ENCODE measurements at places on chromosomes 3 and 15.

DNA sequence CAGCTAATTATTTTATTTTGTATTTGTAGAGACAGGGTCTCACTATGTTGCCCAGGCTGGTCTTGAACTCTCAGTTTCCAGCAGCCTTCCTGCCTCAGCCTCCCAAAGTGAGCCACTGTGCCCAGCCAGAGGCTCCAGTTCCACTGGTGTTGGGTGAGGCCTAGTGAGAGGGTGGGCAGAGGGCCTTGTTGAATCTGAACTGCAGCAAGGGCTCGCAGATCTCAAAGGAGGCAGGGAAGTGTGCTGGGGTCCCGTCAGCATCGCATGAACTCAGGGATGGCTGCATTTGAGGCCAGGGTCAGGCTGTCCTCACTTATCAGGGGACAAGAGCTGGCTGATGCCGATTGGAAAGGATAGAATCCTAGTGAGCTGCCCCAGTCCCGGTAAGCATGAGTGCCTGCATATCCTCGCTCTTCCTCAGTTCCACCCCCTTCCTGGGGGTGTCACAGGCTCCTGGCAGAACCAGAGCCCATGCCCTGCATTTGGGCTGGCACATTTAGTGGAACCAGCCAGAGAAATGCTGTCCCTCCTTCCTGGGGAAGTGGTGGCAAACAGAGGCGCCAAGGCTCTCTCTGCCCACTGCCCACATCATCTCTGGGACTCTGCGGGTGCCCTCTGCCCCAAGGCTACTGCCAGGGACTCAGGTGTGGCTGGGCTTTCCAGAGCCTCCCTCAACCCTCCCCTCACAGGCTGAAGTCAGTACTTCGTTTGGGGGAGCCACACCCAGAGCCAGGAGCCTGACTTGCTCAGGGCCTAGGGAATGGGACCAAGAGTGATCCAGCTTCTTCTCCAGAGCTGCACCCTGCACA lies 24.1 kb downstream of the ALS2CL start:
- DNase-seq, result no peak

DNA sequence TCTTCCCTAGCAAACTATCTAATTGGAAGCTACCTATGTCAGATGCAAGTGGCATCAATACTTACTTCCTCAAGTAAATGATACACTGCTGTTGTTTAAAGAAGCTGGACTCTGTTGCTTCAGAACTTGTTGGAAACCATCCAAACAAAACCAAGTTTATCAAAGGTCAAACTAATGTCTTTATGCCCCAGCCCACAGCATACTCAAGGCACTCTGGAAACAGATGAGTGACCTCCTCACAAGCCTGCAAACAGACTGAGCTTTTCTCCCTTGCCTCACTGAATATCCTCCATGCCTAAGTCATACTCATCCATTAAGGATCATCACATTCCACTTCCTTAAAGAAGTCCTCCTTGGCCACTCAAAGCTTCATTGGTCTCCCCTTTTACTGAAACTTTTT lies 107.4 kb upstream of the ACP3 start:
- DNase-seq, result no peak

GRCh38 chr3:129745253-129745652 lies 138.8 kb upstream of the PLXND1 start:
- no peak for DNase-seq

DNA sequence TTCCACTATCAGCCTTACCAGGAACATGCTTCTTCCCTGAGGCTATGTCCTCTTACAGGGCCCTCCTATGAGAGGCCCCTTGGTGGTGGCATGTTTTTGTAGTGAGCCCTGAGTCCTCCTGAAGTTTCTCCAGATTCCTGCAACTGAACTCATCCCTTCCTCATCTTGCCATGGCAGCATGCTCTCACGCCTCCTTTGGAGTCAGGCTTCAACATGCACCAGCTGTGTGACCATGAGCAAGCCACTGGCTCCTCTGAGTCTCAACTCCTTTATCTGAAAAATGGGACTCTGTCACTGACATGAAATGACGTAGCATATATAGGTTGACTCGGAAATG lies 216.3 kb upstream of the TLE3 start:
- DNase-seq, result no peak

DNA sequence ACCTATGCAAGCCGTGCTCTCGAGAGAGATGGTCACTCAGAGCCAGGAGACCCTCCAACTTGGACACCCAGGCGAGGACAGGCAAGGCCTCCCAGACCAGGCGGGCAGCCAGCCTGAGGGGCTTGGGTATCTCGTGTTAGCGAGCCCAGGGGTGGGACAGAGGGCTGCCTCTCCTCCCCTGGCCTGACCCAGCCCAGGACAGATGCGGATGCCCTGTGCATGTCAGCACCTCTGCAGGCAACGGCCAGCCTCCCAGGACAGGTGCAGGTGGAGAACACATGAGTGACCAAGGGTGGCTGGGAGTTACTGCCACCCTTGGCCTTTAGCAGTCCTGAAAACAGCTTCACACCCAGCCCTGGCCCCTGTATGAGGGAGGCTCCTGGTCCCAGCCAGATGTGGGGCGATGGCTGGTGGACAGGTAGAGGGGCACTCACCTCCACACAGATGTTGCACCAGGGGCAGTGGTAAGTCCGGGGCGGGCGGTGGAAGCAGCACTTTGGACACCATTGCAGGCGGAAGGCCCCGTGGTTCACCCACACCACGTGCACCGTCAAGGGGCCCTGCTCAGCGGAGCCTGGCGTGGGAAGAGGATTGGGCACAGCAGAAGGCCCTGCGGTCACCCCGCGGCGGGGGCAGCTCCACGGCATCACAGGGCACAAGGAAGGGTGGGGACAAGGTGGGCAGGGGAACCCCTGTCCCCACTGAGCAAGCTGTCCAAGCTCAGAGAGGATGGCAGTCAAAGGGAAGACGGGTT lies 2.1 kb downstream of the ZDHHC19 start:
- DNase-seq, result no peak

- DNase-seq, result no peak
These were observed 20.7 kb upstream of the PPARG start for GRCh38 chr3:12268049-12268735.

DNA sequence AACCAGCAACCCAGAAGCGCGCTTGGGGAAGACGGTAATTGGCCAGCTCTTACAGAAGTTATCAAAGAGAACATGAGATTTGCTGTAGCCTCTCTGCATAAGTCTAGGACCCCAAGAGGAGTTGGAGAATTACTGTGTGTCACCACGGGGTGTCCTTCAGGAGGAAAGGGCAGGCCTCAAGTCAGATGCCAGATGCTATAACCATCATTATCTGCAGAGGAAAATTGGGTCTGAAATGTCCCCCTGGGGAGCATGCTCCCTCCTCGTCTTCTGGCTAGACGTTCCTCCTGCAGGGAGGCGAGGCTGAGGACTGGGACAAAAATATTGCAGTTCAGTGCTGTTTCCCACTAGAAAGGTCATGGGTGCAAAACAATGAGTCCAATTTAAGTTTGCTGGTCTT lies 380.5 kb upstream of the CFAP20DC start:
- no peak for DNase-seq
